D721Med (cell line): ENCODE measurements at places on chromosomes 13 and 19.

GRCh38 chr19:12660980-12661379 is 5.6 kb downstream of the MAN2B1 start:
- no peak for DNase-seq

- no peak for DNase-seq
Measured at GRCh38 chr19:18588611-18589379, at the start of gene REX1BD. Gene REX1BD (plus strand): TSS chr19:18588798. CDS start chr19:18588802, 4 bp downstream.

GRCh38 chr19:6693056-6693471 is 23.1 kb upstream of the TNFSF14 start:
- DNase-seq = no peak

DNA sequence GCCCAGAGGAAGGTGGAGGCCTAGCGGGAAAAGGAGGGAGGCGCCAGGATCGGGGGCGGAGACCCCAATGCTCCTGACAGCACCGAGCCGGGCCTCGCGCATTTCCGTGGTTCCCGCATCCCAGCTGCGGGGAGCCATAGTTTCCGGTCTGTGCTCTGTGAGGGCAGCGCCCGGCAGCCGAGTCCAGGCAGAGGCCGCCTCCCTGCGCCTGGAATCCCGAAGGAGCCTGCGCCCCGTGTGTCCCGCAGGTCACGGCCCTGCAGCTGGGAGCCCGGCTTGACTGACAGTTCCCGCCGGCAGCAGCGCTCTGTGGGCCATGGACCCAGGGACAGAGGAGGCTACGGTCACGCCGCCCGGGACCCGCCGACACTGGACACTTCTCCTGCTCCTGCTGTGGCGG is 74.6 kb upstream of the C13orf46 start:
- no peak for DNase-seq

GRCh38 chr13:49954674-49955455 is 18.7 kb upstream of the SPRYD7 start:
- DNase-seq = no peak

GRCh38 chr13:60945396-60945795 is 470.3 kb downstream of the PCDH20 start:
- no peak for DNase-seq

- no peak for DNase-seq
Measured at GRCh38 chr19:49223472-49223871, 65.9 kb downstream of the TRPM4 start.

- no peak for DNase-seq
Measured at GRCh38 chr13:38008636-38009035, 139.1 kb upstream of the TRPC4 start.

DNA sequence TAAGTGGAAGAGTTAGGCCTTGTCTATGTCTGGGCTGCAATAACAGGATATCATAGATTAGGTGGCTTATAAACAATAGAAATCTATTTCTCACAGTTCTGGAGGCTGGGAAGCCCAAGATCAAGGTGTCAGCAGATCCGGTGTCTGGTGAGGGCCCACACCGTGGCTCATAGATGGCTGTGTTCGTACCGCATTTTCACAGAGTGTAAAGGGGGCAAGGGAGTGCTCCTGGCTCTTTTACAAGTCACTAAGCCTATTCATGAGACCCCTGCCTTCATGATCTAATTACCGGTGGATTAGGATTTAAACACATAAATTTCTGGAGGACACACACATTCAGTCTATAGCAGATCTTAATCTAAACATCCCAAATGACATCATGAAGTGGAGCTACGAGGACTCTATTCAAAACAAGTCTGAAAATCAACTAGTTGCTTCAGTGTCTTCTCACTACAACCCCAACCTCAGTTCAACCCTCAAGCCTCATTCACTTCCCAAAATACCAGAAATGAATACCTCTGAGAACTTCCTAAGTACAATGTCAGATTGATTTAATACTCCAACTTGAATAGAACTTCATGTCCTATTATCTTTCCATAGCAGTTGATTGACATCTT is 23.5 kb downstream of the ENOX1 start:
- no peak for DNase-seq

DNA sequence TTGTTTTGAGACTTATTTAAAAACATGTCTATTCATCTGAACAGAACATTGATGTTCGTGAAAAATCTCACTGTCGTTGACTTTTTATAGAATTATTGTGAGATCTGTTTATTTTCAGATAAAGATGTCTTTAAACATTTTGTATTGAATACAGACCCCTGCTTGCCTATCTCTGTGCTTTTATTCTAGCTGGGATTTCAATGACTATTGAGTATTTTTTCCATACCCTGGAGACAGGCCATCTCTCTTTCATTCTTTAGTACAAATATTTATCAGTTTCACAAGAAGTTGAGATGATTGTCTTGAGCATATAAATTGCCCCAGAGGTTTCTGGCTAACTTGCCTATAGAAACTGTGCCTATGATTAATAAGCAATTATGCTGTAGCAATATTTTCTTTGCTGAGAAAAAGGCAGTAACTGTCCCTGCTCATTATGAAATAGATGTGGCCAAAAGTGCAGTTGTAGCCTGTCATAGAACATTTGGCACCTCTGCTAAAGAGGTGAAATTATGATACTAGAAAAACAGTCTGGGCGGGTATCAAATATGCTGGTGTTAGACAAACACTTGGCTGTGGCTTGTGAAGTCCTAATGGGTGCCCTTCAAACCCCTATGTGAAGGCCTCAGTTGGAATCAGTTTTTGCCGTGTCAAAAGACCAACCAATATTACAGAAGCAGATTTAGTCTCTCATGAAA is 360.6 kb downstream of the HS6ST3 start:
- DNase-seq = no peak

- DNase-seq = no peak
Measured at GRCh38 chr13:113632706-113633484, 25.1 kb downstream of the ATP4B start.

DNA sequence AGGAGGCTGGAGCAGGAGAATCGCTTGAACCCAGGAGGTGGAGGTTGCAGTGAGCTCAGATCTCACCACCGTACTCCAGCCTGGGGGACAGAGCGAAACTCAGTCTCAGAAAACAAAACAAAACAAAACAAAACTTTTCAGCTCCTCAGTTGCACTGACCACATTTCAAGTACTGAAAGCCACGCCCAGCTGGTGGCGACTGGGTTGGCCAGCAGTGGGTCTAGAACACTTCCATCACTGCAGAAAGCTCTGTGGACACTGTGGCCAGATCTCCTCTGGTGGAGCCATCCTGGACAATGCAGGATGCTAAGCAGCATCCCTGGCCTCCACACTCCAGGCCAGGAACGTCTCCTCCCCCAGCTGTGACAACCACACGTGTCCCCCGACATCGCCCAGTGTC is 21.1 kb downstream of the TLE2 start:
- DNase-seq = no peak

DNA sequence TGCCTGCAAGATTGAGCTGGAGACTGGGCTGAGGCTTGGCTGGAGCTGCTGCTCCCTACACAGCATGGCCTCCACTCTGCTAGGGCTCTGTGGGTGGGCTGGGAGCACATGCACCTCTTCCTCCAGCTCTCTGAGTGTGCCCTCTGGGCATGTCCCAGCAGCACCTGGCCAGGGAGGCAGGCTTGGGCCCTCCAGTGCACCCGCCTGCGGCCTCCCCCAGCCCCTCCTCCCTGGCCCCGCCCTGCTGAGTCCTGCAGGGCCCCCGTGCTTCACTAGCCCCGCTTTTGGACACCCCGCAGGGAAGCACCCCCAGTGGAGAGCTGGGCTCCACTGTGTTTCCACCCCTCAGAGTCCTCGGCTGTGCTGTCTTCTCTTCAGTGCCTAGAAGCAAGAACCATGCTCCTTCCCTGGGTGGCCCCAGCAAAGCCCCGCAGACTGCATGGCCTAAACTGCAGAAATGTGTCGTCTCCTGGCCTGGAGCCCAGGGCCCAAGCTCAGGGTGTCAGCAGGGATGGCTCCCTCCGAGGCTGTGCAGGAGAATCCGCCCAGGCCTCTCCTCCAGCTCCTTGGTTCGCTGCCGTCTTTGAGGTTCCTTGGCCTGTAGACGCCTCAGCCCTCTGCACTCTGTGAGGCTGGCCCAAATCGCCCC is 5.0 kb upstream of the TEX29 start:
- DNase-seq = no peak

GRCh38 chr19:11025445-11025844 is 63.8 kb upstream of the LDLR start:
- no peak for DNase-seq

- no peak for DNase-seq
Measured at GRCh38 chr13:42233726-42234125, 38.2 kb upstream of the AKAP11 start.

DNA sequence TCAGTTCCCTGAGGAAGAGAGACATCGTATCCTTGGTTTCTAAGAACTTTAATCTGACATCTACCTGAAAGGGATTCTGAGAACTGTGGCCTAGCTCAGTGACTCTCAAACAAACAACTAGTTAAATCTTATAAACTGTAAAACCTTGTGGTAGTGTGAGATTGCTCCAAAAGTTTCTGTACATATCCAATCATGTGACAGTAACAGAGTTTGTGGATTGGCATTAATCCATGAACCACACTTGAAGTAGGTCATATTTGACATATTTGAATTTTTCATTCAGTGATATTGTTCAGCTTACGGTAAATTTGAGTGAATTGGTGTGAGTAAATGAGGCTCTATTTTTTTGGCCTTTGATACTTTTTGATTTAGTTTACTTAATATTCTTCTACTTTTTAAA is 15.0 kb downstream of the TDRD3 start:
- DNase-seq = no peak

GRCh38 chr19:48988286-48988685 is 4.8 kb downstream of the GYS1 start:
- DNase-seq = no peak

DNA sequence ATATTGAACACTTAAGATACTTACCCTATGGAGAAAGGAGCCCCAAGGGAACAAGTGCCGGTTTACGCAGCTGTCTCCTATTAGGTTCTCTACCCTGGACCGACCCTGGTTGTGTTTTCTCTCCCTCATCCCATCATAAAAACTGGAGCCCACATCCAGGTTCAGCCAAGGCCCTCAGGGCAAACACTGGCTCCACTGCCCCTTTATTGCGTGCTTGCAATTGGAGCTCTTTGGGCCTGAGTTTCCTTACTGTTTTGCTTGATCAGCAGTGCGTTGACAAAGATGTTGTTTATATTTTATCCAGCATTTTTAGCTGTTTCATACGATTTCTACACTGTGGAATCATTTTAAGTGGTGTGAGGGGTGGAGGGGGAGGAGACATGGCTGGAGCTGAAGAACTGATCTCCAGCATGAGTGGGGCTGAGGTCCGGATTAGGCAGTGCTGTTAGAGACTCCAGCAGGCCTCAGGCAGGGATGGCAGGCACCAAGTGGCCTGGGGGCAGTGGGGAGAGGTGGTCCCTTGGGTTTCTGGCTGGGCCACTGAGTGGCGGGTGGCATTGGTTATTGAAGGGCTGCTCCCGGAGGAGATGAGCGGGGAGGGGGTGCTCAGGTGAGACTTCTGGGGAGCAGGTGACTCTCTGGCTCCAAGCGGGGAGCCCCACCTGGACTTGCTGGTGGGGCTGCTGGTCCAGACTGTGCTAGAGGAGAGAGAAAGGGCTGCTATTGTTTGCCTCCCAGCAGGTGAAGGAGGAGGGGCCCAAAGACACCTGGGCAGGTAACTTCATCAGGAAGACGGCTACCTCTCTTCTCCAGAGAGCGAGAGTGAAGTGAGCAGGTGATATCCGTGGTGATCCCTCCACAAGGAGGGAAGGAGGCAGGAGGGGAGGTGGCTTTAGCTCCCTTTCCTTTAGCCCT is 62.4 kb upstream of the RNF113B start:
- DNase-seq = no peak

GRCh38 chr19:57434386-57435061 is 601 bp upstream of the ZNF749 start:
- DNase-seq = no peak

- no peak for DNase-seq
Measured at GRCh38 chr13:74794582-74794981, 660.4 kb upstream of the KLF12 start.

GRCh38 chr13:51781246-51782022 is 22.5 kb downstream of the DHRS12 start:
- DNase-seq = no peak

GRCh38 chr19:49811328-49811727 is 1.8 kb downstream of the FUZ start:
- DNase-seq = no peak

DNA sequence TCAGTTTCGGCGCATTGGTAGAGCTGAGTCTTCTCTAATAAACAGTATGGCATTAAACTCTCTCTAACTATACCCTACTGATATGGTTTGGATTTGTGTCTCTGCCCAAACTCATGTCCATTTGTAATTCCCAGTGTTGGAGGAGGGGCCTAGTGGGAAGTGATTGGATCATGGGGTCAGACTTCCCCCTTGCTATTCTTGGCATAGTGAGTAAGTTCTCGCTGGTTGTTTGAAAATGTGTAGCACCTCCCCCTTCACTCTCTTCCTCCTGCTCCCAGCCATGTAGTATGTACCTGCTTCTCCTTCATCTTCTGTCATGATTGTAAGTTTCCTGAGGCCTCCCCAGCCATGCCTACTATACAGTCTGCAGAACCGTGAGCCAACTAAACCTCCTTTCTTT is 682.7 kb upstream of the ARGLU1 start:
- DNase-seq = no peak

DNA sequence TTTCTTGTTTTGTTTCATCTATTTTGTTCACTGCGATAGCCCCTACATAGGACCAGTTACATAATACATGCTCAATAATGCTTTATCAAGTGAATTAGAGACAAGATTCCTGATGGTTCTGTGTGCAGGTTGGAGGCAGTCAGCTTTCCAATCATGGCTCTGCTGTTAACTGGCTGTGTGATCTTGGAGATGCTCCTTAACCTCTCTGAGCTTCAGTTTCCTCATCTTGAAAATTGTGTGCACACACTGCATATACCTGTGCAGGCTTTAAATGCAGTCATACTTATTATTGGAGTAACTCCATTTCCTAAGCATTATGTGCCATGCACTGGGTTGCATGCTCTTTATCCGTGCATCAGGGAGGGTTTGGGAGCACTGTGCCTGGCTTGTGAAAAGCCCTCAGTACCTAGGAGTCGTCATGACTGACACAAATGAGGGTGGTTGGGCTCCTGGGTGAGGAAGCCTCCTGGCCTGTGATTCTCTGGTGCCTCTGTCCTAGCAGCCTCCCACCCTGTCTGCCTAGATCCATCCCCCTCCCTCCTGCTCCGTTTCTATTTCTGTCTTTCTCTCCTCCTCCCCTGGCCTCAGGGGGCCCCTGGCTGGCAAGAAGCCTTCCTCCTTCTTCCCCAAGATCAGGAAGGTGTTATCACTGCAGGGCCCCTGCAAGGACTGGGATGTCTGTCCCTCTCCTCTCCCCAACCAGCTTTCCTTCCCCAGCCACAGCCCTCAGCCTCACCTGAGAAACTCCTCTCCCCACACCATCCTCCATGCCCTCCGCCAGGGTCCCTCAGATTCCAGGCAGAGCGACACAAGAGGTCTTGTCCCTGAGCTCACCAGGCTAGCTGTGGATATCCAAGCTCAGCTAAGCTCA is 8.7 kb downstream of the IFNL1 start:
- no peak for DNase-seq

DNA sequence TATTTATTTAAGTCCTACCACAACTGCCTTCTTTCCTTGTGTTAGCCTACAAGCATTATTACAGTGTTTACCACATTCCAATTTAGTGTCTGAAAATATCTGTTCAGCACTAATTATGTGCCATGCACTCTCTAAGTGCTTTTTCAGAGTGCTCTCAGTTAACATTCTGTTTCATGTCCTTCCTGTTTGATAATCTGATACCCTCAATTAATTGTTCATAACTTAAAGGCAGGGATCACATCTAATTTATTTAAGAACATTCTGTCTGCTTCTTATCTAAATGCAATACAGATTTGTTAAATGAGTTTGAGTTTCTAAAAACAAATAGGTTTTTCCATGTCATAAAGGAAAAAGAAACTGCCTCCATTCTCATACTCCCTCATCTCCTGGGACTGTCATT is 649.6 kb upstream of the ATXN8OS start:
- DNase-seq = no peak
